ENCODE measurements at places on chromosomes 1 and 21. TPM values are rescaled to one million over a fixed set of nuclear protein-coding genes. Genes with fewer than 3 reads are reported as not detected.

Gene MYOM3
- total RNA-seq: not detected

Gene SLAMF8
- not detected for total RNA-seq

Gene DNAJB4
- total RNA-seq: 20.1 TPM

Gene IL12RB2
- not detected for total RNA-seq

Gene OR10J1
- not detected for total RNA-seq

Gene CSMD2
- 0.27 TPM for total RNA-seq

Gene MYOG
- not detected for total RNA-seq

GRCh38 chr1:11448373-11449099 lies 30.4 kb upstream of the DISP3 start:
- peak overlapping the region; percentile 92 for H3K27ac ChIP-seq
- H3K36me3 ChIP-seq: no peaks in the 10 kb centered on the region
- H3K27me3 ChIP-seq: peaks cover 11% of the 10 kb centered on the region
- H3K4me1 ChIP-seq: peaks cover 50% of the 10 kb centered on the region
- DNase-seq: peak; percentile 32

DNA sequence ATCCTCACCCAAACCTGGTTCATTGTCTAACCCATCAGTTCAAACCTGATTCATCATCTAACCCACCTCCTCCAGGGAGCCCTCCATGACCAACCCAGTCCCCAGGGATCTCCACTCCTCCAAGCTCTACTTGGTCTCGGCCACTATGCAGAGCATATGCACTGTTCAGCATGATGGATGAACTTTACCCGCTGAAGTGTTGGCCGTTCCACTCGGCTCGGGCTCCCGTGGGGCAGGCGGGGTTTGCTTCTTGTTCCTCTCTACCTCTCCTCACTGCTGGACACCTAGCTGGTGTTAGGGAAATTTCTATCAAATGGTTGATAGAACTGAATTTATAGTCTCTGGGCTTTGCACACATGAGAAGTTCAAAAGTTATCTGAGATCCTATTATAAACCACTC lies 111.0 kb downstream of the TRABD2B start:
- peaks cover 2% of the 10 kb centered on the region for H3K27me3 ChIP-seq
- H3K27ac ChIP-seq: no peak overlapping the region
- no peaks in the 10 kb centered on the region for H3K36me3 ChIP-seq
- H3K4me3 ChIP-seq: no peak overlapping the region
- peaks cover 8% of the 10 kb centered on the region for H3K4me1 ChIP-seq
- DNase-seq: no peak

DNA sequence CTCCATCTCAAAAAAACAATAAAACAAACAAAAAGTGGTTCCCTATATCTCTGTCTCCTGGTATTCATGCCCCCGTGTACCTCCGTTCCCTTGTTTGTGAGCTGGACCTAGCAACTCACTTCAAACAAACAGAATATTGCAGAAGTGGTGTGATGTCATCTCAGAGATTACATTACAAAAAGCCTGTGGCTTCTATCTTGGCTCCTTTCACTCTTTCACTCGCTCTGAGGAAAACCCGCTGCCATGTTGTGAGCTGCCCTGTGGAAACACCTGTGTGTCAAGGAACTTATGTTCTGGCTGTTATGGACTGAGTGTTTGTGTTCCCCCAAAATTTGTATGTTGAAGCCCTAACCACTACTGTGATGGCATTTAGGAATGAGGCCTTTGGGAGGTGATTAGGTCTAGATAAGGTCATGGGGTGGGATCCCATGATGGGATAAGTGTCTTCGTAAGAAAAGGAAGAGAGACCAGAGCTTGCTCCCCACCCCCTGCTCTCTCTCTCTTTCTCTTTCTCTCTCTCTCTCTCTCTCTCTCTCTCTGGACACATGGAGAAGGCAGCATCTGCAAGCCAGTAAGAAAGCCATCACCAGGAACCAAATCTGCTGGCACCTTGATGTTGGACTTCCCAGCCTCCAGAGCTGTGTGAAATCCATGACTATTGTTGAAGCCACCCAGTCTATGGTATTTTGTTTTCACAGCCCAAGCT lies 7.4 kb upstream of the HYI start:
- no peaks in the 10 kb centered on the region for H3K36me3 ChIP-seq
- DNase-seq: no peak
- H3K27me3 ChIP-seq: no peaks in the 10 kb centered on the region
- H3K27ac ChIP-seq: no peak overlapping the region

GRCh38 chr1:28326984-28327383 lies 1.9 kb upstream of the MED18 start:
- H3K27me3 ChIP-seq: no peaks in the 10 kb centered on the region
- H3K27ac ChIP-seq: no peak overlapping the region
- no peaks in the 10 kb centered on the region for H3K36me3 ChIP-seq
- no peak for DNase-seq
- peaks cover 1% of the 10 kb centered on the region for H3K4me1 ChIP-seq

GRCh38 chr21:46179708-46180078 lies 4.6 kb downstream of the SPATC1L start:
- DNase-seq: no peak
- H3K4me1 ChIP-seq: peaks cover 4% of the 10 kb centered on the region
- peaks cover 18% of the 10 kb centered on the region for H3K36me3 ChIP-seq
- peaks cover 3% of the 10 kb centered on the region for H3K27me3 ChIP-seq
- peak overlapping the region; percentile 44 for H3K27ac ChIP-seq

GRCh38 chr21:41536076-41536826 lies 28.3 kb upstream of the TMPRSS2 start:
- no peak overlapping the region for H3K4me3 ChIP-seq
- no peaks in the 10 kb centered on the region for H3K36me3 ChIP-seq
- no peak overlapping the region for H3K27ac ChIP-seq

DNA sequence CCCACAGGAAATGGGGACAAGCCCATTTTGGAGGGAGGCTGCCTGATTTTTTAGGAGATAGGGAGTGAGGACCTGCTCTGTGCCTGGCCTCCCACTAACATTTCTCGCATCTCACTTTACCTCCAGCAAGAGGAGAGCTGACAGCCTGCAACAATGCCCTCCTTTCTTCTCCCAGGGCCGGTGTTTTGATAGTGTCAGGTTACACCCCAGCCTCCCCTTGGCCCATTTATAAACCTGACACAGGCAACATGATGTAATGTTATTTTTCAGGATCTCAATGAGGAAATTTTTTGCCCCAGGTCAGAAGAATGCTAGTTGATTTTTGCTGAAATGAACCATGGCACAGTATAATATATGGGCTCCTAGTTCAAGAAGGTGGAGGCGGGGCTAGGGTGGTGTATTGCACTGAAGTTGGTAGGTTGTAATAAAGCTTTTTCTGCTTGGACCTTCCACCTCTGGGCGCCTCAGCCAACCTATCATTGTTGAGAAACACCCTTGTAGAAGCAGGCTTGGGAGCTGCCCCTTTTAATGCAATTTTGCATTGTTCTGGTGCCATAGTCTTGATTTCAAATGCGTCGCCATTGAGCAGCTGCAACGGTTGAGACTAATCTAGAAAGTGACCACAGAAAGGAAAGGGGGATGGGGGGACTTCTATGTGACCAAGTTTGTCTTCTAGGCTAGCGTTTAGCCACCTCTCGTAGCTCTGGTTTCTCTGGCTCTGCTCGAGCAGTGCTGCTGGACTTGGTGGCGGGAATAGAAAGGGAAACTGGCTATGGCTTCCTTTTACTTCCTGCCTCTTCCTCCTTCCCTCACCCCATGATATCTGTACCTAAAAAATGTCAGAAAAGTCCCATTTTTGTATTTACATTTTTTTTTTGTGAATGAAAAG lies 53.0 kb downstream of the PBX1 start:
- peaks cover 3% of the 10 kb centered on the region for H3K27me3 ChIP-seq
- peaks cover 44% of the 10 kb centered on the region for H3K4me1 ChIP-seq
- no peak overlapping the region for H3K4me3 ChIP-seq
- H3K36me3 ChIP-seq: no peaks in the 10 kb centered on the region
- DNase-seq: no peak

DNA sequence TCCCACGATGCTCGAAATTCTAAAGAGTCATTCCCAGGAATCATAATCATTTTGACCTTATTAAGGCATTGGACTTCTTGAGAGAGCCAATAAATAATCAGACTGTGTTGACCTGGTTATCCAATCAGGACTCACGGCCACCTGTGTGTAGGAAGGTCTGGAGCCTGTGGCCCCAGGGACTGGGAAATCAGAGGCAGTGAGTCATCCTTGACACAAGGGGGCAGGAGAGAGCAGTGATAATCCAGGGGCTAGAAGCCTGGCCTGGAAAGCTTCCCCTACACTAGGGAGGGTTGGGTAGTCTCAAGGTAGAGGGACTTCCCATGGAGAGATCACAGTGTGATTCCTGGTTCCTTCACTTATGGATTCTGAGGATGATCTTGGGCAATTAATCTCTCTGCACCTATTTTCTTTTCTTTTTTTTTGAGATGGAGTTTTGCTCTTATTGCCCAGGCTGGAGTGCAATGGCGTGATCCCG lies 4.7 kb downstream of the MR1 start:
- no peak overlapping the region for H3K27ac ChIP-seq
- peaks cover 2% of the 10 kb centered on the region for H3K27me3 ChIP-seq
- H3K36me3 ChIP-seq: no peaks in the 10 kb centered on the region

GRCh38 chr1:35518183-35518582 lies 39.0 kb downstream of the KIAA0319L start:
- no peak for DNase-seq
- no peaks in the 10 kb centered on the region for H3K4me1 ChIP-seq
- H3K4me3 ChIP-seq: no peak overlapping the region
- peaks cover 32% of the 10 kb centered on the region for H3K36me3 ChIP-seq

- H3K36me3 ChIP-seq: no peaks in the 10 kb centered on the region
- H3K27ac ChIP-seq: no peak overlapping the region
- peaks cover 9% of the 10 kb centered on the region for H3K27me3 ChIP-seq
- DNase-seq: no peak
Measured at GRCh38 chr1:30798389-30799232, 41.0 kb upstream of the LAPTM5 start.

- DNase-seq: no peak
- H3K4me1 ChIP-seq: peaks cover 22% of the 10 kb centered on the region
- H3K36me3 ChIP-seq: peaks cover 5% of the 10 kb centered on the region
- no peak overlapping the region for H3K4me3 ChIP-seq
- H3K27me3 ChIP-seq: no peaks in the 10 kb centered on the region
- H3K27ac ChIP-seq: no peak overlapping the region
Measured at GRCh38 chr1:235022341-235022980, 106.2 kb downstream of the TOMM20 start.

DNA sequence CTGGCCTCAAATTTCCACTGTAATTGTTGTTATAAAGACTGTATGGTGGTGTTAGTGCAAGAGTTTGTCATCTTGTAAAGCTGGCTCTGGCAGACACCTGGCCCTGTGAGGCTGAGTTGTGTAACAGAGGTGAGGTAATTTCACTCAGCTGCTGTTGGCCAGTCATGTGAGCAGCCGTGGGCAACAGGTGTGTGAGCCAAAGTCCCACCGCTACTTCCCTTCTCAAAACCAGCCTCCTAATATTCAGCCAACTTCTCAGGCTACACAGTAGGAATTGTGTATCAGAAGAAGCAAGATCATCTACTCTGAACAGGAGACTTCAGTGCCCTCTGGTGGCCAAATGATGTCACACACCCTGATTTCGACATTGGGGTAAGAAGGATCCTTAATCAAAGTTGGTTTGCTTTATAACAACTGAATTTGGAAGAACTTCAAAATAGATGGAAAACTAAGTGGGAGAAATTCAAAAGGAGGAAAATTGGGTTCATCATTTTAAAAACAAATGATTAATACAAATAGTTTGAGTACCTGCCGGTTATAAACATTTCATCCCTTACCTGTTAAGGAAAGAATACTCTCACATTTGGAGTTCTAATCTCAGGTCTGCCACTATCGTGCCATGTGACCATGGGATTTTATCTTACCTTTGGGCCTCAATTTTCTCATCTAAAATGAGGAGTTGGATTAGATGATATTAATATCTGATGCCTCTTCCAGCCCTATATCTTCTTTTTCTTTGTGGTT lies 2.6 kb upstream of the CREG1 start:
- peaks cover 3% of the 10 kb centered on the region for H3K4me1 ChIP-seq
- H3K36me3 ChIP-seq: no peaks in the 10 kb centered on the region
- no peak overlapping the region for H3K27ac ChIP-seq
- peaks cover 3% of the 10 kb centered on the region for H3K27me3 ChIP-seq
- peak; percentile 81 for DNase-seq

DNA sequence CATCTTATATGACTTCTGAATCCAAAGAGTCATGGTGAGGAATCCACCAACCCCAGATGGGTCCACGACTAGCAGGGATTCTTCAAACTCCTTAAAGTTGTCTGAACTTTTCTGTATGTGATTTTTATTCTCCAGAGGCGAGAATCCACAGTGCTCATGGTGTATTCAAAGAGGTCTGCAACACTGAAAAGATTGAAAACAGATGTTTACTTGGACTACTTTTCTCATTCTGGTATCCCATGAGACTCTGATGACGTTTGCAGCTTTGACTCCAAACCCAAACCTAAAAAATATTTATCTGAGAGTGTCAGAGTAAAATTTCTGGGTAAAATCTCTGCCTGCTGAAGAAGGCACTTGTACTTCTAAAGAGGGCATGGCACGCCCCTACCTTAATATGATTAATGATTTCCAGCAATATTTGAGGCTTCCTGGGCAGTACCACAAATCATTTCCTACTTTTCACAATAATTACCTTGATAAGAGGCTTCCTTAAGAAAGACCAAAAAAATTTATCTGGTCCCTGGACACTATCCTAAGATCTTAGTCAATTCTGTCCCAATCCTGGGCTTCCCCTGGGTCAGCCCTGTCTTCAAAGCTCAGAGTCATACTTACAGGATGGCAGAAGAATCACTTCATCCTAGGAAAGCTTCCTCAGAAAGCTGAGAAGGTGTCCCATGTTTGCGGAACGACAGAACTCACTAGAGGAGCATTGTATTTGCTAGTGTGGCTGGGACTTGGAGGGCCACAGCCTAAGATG lies 76.5 kb upstream of the MAP10 start:
- H3K36me3 ChIP-seq: peaks cover 6% of the 10 kb centered on the region
- H3K27ac ChIP-seq: no peak overlapping the region
- no peak overlapping the region for H3K4me3 ChIP-seq
- peaks cover 3% of the 10 kb centered on the region for H3K27me3 ChIP-seq

DNA sequence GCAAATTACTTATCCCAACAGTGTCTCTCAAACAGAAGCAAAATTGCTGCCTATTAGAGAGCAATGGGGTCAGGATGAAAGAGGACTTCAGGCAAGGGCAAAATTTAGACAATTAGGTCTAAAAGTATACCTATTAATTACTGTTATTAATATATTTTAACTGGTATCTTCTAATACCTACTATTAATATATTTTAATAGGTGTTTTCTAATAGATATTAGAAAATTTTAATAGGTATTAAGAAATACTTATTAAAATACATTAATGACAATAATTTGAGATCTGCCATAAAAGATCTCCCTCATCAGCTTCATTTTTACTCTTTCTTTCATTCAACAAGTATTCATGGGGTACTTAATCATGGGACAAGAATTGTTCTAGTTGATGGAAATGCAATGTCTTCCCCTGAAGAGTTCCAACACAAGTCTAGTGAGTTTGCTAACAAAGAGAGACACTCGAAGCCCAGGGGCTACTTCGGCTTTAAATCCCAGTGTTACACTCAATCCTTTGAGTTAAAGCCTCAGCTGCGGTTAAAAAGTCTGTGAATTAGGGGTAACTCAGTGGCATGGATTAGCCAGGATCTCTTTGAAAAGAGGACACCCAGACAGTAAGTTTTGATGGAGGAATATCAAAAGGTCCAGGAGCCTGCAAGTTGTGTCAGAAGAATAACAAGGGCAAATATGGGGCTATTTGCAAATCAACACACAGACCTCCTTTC lies 44.1 kb downstream of the STYXL2 start:
- H3K36me3 ChIP-seq: peaks cover 5% of the 10 kb centered on the region
- H3K27me3 ChIP-seq: no peaks in the 10 kb centered on the region
- DNase-seq: no peak
- peak overlapping the region; percentile 89 for H3K27ac ChIP-seq
- peak overlapping the region; percentile 83 for H3K4me3 ChIP-seq

GRCh38 chr1:219066631-219067349 lies 106.9 kb upstream of the LYPLAL1 start:
- peaks cover 3% of the 10 kb centered on the region for H3K27me3 ChIP-seq
- no peak overlapping the region for H3K4me3 ChIP-seq
- peaks cover 9% of the 10 kb centered on the region for H3K4me1 ChIP-seq
- peaks cover 6% of the 10 kb centered on the region for H3K36me3 ChIP-seq
